ENCODE measurements at places on chromosomes 3 and 15.

DNA sequence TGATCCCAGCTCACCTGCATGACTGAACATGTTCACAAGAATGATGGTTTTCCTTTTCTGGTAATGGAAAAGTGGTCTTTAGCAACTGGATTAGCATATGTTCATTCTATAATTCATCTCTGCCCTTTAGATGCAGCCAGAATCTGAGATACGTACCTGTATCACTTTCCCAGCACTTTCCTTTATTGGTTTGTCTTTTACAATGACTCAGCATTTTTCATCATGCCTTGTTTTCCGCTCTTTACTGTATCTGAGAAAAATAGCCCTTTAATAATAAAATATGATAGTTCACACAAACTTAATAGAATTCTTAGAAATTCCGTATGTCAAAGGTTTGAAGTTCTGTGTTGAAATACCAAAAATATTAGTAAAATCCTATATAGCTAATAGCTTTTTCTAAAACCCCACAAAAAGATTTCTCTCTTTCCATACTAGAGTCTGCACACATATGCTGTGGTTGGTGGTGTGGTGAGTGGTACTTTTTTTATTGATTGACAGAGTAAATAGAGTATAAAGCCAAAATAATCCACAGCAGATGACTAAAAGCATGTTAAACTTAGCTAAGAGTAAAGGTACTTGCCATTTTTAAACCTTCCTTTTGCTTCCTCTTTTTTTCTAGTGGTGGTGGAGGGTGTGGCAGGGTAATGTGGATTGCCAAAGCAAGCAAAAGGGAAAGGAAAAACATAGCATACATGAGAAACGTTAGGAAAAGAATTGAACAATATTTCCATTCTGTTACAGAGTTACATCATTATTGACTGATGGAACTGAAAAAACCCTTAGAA is 328.9 kb upstream of the RBMS3 start:
- H3K36me3 ChIP-seq = no peaks in the 10 kb centered on the region
- H3K4me1 ChIP-seq = no peaks in the 10 kb centered on the region
- DNase-seq = no peak
- H3K27me3 ChIP-seq = no peaks in the 10 kb centered on the region

- no peak overlapping the region for H3K27ac ChIP-seq
- no peak for DNase-seq
- H3K27me3 ChIP-seq = no peaks in the 10 kb centered on the region
- peaks cover 72% of the 10 kb centered on the region for H3K36me3 ChIP-seq
- H3K4me3 ChIP-seq = no peak overlapping the region
- H3K4me1 ChIP-seq = no peaks in the 10 kb centered on the region
Observed at GRCh38 chr15:92958105-92958504, 58.0 kb downstream of the CHD2 start.

GRCh38 chr15:70133781-70134421 is 36.2 kb upstream of the TLE3 start:
- no peaks in the 10 kb centered on the region for H3K36me3 ChIP-seq
- no peak overlapping the region for H3K4me3 ChIP-seq
- H3K27me3 ChIP-seq = no peaks in the 10 kb centered on the region
- no peaks in the 10 kb centered on the region for H3K4me1 ChIP-seq
- H3K27ac ChIP-seq = no peak overlapping the region
- no peak for DNase-seq

- no peaks in the 10 kb centered on the region for H3K27me3 ChIP-seq
- no peaks in the 10 kb centered on the region for H3K36me3 ChIP-seq
- no peak for DNase-seq
- no peak overlapping the region for H3K27ac ChIP-seq
- H3K4me1 ChIP-seq = no peaks in the 10 kb centered on the region
Observed at GRCh38 chr3:73073091-73073707, 11.7 kb downstream of the EBLN2 start.

All from large intestine (tissue), 12 donors.